ENCODE measurements at places on chromosomes 13 and 19.

DNA sequence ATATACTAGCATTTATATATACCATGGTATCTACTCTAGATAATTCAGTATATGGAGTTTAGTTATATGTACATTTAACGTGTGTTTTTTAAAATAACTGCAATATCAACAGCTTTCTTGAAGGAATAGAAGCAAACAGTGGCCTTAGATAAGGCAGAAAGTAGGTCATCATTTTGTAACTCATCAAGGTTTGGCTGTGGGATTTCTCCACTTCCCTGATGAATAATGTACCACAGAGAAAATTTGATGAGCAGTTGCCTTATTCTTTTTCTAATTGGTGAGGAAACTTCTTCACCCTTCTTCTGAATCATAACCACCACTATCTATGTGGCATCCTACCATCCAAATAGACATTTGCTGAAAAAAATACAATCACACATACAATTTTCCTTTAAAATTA, 590.2 kb upstream of the SPRY2 start:
- no peak for ATAC-seq

DNA sequence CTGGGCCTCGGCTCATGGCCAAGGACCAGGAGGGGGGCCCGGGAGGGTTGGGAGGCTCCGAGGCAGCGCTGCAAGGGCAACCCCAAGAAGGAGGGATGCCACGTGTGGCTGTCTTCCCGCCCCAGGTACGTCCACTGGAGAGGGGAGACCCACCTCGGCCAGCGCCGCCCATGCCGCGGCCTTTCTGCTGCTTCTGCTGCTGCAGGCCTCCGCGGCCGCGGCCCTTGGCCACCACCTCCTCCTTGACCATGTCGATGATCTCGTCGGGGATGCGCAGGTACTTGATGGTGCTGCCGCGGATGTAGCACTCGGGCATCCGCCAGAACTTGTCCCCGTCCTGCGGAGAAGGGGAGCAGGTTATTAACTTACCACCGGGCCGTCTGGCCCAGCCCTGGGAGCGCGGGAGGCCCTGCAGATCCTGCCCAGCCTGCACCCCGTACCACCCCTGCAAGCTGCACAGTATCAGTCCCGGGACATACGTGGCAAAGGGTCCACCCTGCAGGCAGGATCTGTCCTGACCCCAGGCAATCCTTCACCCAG, 13.3 kb downstream of the LSM4 start:
- no peak for ATAC-seq

GRCh38 chr13:54687173-54687572, 1658.6 kb downstream of the OLFM4 start:
- ATAC-seq: no peak

- peak; percentile 2 for ATAC-seq
These were observed 33.9 kb downstream of the CCNE1 start for GRCh38 chr19:29845574-29846176.

DNA sequence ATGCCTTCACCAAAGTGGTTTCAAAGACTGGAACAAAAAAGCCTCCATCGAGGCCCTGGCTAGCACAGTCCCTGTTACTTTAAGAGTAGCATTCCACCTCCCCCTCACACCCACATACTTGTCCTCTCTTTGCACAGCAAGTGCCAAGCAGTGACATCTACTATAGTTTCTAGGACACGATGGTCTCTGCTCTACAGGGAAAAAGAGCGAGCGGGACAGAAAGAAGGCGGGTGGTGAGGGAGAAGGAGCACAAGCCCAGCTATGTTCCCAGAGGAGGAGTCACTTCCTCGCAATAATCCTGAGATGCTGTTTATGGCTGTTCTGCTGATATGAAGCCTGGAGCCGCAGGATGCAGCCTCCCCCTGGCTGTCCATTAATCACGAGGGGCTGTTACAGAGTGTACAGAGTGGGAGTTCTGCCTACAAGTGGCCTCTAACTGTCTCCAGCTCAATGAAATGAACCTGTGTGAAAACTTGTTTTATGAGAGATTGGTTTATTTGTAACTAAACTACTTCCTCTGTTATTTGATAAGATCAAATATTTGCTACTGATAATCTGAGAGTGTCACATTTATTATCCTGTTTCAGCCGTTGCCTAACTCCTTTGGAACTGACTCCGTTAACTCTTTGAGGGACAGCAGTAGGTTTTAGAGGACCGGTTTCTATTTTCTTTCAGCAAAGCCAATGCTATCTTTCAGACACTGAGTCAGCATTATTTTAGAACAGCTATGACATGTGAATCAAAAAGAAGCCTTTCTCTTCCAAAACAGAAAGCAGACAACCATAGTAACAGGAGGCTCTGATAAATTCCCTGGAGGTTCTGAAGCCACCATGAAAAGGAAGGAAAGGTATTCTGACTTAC, 208.0 kb downstream of the SPRY2 start:
- ATAC-seq: no peak

DNA sequence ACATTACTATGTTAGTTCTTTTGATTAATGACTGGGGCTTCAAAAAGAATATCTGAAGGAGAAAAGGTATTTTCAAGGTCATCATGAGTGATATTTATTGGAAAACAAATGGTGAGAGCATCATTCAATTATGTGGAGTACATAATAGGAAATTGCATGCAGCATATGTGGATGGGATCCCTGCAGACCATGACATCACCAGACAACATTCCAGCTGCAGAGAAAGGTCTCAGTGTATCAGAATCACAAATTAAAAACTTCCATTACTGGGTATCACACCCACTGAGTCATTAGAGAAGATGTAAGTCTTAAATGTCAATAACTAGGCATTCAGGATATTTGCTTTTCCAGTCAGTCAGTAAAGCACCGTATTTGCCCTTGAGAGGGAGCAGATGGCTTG, 574.4 kb upstream of the SLC10A2 start:
- no peak for ATAC-seq

- no peak for ATAC-seq
These were observed 41.2 kb downstream of the SHISA2 start for GRCh38 chr13:26010487-26011207.

DNA sequence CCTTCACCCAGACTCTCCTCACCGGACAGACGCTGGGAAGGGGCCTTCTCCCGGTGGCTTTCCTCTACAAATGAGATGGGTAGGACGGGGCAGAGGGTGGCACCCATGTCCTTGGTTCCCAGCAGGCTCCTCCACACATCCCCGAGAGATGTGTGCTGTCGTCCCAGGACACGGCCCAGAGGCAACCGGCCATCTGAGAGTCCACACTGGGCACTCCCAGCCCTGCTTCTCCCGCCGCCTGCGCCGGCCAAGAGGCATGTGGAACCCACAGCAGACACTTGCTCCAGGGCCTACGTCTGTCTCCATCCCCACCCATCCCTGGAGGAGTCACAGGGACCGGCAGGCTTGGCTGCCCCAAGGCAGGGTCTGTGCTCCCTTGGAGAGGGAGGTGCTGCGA, 179.9 kb downstream of the KDM4B start:
- ATAC-seq: no peak

DNA sequence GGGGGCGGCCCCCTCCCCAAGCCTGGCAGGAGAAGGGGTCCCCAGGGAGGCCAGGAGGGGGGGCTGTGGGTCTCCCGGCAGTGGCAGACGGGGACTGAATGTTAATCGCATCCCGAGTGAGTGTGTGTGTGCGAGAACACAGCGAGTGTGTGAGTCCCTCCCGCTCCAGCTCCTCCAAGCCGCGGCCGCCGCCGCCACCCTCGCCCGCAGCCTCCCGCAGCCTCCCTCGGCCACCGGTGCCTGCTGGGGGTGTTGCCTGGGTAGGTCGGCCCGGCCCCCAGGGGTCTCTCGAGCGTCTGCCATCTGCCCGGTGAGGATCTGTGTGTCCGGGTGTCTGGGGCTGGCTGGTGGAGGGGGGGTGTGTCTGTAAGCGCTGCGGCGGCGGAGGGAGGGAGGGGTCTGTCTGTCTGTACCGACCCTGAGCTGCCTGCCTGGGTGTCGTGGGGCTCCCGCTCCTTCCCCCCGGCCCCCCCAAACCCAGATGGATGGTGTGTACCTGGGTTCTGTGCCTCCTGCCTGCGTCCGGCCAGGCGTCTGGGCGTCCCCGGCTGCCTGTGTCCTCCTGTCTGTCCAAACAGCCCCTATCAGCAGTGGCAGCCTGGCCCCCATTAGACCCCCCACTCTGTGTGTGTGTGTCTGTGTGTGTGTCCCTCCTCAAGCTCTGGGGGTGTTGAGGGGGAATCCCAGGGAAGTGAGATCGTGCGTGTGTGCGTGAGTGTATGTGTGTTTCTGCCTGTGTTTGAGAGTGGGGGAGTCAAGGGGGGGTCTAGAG, at the start of gene GRIN2D:
Gene GRIN2D (plus strand): TSS at position 110 of the 772 bp plus-strand sequence. CDS start 4,725 bp downstream, outside the sequence.
- no peak for ATAC-seq

GRCh38 chr13:84096216-84096615, 213.9 kb upstream of the SLITRK1 start:
- ATAC-seq: no peak

- no peak for ATAC-seq
These were observed 151.6 kb downstream of the GPC6 start for GRCh38 chr13:93378184-93378583.

DNA sequence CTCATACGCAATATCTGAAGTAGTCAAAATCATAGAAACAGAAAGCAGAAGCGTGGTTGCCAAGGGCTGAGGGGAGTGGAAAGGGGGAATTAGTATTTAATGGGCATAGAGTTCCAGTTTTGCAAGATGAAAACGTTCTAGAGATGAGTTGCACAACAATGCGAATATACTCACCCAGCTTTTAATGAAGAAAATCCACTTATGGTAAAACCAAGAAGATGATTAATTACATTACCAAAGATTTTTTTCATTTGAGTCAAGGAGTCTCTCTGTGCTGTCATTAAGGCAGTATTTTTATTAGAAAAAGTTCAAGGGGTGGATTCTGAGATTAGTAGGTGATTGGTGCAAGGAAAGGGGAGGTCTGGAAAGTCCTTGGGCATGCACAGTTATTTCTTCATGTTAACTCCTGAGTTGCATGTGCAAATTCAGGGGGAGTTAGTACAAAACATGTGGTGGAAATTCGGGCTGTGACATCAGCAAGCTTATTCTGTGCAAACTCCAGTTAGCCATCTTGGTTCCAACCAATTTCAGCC, 6.9 kb upstream of the CBY2 start:
- peak; percentile 57 for ATAC-seq

- no peak for ATAC-seq
These were observed 17.3 kb downstream of the CKM start for GRCh38 chr19:45305421-45305820.

- ATAC-seq: no peak
These were observed 726 bp upstream of the TGFB1 start for GRCh38 chr19:41354343-41354953.

- ATAC-seq: no peak
These were observed 37.3 kb downstream of the IL12RB1 start for GRCh38 chr19:18049385-18049784.

GRCh38 chr19:35732540-35733179, 9.6 kb downstream of the IGFLR1 start:
- no peak for ATAC-seq

GRCh38 chr19:12801466-12802266, at the start of the genes PRDX2 and THSD8:
Gene PRDX2, minus strand, starts transcription at chr19:12801800. Its CDS starts 539 bp downstream, at chr19:12801261.
Gene THSD8, plus strand, starts transcription at chr19:12802069. Its CDS starts 3 bp downstream, at chr19:12802072.
- ATAC-seq: peak; percentile 79

DNA sequence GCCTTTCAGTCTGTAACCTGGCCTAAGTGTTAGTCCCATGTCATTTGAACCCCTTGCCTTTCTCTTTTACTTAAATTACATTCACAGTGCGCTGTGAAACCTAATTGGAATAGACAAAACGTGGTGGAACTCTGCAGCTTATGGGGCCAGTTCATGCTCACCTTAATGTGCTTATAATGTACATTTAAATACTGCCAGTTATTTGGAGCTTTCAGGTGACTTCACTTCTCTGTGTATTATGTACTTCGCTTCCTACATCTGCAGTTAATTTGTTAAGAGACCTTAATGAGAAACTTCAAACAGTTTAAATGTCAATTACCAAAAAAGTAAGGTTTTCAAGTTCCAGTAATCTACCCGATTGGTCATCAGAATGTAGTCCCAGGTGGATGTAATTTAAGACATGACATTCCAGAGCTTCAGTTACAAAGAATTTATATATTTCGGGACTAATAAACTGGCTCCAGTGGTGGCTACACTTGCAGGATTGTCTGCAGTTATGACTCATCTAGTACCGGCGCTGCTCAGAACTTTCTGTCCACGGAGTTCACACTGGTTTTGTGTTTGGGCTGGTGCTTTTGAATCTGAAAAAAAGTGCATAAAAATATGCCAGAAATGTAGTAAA, 125.3 kb downstream of the TM9SF2 start:
- no peak for ATAC-seq

DNA sequence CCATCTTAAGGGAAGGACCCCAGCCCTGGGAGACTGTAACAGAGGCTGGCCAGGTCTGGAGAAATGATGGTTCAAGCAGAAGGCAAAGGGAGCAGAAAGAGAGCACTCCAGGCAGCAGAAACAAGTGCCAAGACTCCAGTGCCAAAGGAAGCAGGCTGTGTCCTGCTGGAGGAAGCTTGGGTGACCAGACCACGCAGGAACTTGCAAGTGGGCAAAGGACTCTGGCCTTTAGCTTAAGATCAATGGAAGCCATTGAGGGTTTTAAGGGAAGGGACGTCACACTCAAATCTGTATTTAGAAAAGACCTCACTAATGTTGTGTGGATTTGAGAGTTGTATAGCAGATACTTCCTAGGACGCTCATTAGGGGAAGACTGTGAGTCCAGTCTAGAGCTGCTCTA, 95.5 kb downstream of the MIPEP start:
- ATAC-seq: no peak

DNA sequence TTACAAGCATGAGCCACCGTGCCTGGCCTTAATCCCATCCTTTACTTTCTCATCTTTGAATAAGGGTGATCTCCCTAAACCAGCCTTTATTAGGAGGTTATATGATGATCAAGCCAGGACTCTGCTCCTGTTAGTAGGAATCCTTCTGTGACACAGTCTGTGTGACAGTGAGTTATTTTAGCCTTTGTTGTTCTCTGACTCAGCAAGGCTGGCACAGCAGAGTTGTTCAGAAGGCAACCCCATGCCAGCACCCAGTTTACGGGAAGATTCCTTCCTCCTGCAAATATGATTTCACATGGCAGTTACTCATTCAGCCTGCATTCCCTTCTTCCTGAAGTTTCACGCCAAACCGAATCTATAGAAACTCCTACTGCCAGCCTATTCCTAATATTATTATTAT, 10.5 kb upstream of the MIER2 start:
- ATAC-seq: no peak

DNA sequence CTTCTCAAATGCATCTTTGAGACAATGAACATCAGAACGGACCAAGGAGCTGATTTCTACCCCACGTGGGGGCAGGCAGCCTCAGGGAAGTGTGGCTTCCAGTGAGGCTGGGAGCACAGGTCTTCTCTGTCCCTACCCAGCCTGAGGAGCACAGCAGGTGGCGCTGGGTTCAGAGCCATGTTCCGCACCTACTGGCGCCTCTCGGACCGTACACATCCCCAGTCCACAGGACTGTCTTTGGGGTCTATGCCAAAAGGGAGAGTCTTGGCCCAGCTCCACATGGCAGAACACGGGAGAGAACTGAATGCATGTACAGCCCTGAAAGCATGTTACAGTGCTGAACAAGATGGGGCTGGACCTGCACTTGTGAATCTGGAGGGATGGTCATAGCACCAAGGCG, 22.6 kb downstream of the SUGP1 start:
- ATAC-seq: no peak

- no peak for ATAC-seq
These were observed 2719.4 kb downstream of the PCDH9 start for GRCh38 chr13:64510747-64511146.

DNA sequence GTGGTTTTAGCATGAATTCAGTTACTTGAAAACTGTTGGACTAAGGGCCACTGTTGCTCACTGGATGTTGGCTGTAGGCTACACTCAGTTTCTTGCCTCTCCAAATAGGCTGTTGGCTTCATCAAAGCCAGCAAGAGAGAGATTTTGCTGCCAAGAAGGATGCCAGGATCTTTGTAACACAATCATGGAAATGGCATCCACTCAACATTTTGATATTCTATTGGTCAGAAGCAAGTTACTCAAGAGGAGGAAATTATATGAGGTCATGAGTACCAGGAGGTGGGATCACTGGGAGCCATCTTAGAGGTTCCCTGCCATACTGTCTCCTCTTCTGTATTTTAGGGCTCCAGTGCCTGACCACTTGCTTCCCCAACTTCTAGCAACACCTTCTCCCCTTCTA, 30.6 kb downstream of the SYDE1 start:
- no peak for ATAC-seq

Measured in stimulated activated memory B cell treated with anti-CD40 and anti-IgM and Interleukin-4, amounts not matched to agents 10 μg/mL and 1 μg/mL and 100 μg/mL, for 72 hours (primary cell).